ENCODE measurements at places on chromosomes 4 and X. TPM values are rescaled to one million over a fixed set of nuclear protein-coding genes. Genes with fewer than 3 reads are reported as not detected.

The USP26 gene
- not detected for total RNA-seq

The PPID gene
- total RNA-seq = 55.4 TPM

The USP53 gene
- total RNA-seq = 8.6 TPM

The TCP11X2 gene
- total RNA-seq = not detected

DNA sequence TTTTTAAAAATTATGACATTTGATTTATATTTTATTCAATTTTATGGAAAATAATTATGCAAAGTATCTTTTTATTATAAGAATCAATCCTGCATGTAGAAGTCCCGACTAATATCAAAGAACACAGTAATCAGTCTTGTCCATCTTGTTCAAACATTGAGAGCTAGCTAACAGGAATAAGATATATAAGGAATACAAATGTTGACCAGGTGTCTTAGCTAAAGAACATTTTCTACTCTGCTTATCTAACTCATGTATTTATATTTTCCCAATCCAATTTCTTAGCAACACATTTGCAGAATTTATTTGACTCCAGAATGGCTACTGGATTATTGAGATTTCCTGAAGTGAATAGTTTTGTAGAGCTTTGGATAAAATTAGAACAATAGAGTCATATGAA lies 61.5 kb upstream of the NR3C2 start:
- H3K4me1 ChIP-seq = no peaks in the 10 kb centered on the region
- H3K27me3 ChIP-seq = no peaks in the 10 kb centered on the region
- no peak overlapping the region for H3K27ac ChIP-seq
- no peak overlapping the region for H3K4me3 ChIP-seq
- no peaks in the 10 kb centered on the region for H3K36me3 ChIP-seq
- DNase-seq = no peak

GRCh38 chrX:66150163-66150562 lies 13.9 kb upstream of the HEPH start:
- no peaks in the 10 kb centered on the region for H3K36me3 ChIP-seq
- H3K27me3 ChIP-seq = no peaks in the 10 kb centered on the region
- H3K4me3 ChIP-seq = no peak overlapping the region

- H3K4me3 ChIP-seq = no peak overlapping the region
- no peaks in the 10 kb centered on the region for H3K36me3 ChIP-seq
- H3K27me3 ChIP-seq = peaks cover 3% of the 10 kb centered on the region
These were observed 13.6 kb downstream of the GASK1B start for GRCh38 chr4:158159054-158159717.

DNA sequence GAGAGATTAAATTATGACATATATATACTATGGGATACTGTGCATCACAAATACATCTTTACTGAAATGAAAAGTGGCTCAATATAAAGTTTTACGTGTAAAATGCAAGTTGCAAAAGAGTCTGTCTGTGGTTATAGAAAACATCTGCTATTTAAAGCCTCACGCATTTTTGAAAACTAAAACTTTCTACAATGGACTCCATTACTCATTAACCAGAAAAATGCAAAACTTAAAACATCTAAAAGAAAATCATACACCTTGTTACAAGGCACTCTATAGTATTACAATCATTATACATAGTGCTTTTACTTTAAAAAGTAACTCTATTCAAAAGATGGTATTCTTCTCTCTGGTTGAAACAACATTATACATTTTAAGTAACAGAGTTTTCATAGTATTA lies 755.6 kb downstream of the DMD start:
- no peaks in the 10 kb centered on the region for H3K36me3 ChIP-seq
- no peaks in the 10 kb centered on the region for H3K27me3 ChIP-seq
- H3K4me3 ChIP-seq = no peak overlapping the region
- H3K4me1 ChIP-seq = peaks cover 3% of the 10 kb centered on the region
- no peak overlapping the region for H3K27ac ChIP-seq

GRCh38 chr4:64158648-64159326 lies 250.5 kb downstream of the TECRL start:
- H3K27ac ChIP-seq = no peak overlapping the region
- DNase-seq = peak; percentile 71
- no peaks in the 10 kb centered on the region for H3K4me1 ChIP-seq
- H3K27me3 ChIP-seq = no peaks in the 10 kb centered on the region
